ENCODE measurements at places on chromosomes 13 and 19.
A peak's percentile ranks its signal among the peaks of the same experiment; 100 is the strongest.

- DNase-seq: no peak
Observed at GRCh38 chr13:65111223-65111622, 2118.9 kb downstream of the PCDH9 start.

DNA sequence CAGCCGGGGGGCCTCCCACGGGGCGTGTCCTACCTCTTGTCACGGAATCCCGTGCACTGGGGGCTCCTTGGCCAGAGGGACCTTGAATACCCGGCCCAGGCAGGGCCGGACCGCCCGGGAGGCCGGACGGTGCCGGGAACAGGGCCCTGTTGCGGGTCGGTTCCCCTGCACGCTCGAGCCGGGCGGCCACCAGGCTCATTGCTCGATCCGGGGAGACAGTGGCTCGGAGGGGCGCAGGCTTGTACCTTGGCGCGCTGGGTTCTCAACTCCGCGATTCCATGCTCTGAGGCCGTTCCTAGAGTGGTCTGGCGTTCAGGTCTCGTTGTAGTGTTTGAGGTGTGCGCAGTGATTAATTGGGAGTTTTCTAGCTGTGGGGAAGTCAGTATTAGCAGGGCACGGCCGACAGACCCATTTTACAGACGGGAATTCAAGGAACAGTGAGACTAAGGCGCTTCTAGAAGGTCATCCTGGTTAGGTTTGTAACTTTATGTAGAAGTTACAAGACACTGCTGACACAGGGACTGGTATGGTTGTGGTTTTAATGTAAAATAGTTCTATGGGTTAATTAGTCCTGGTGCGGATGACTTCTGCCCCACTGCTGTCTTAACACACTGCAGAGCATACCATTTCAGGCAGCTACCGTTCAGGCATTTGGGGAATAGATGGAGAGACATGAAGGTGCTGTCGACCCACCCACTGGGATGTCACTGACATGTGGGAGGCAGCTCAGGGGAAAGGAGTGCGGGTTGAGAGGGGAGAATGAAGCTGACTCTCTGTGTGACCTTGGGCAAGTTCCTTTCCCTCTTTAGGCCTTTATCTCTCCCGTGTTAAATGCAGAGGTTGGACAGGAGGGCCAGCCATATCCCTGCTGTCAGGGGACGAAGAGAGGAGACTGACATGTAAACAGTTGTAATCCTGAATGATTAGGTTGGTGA, 592 bp downstream of the CLPTM1 start:
- DNase-seq: peak; percentile 30

GRCh38 chr19:18007917-18008673, at the start of gene ARRDC2:
TSS of gene ARRDC2 (plus strand) at chr19:18008170. CDS start at chr19:18008311, 141 bp downstream.
- DNase-seq: peak; percentile 95

DNA sequence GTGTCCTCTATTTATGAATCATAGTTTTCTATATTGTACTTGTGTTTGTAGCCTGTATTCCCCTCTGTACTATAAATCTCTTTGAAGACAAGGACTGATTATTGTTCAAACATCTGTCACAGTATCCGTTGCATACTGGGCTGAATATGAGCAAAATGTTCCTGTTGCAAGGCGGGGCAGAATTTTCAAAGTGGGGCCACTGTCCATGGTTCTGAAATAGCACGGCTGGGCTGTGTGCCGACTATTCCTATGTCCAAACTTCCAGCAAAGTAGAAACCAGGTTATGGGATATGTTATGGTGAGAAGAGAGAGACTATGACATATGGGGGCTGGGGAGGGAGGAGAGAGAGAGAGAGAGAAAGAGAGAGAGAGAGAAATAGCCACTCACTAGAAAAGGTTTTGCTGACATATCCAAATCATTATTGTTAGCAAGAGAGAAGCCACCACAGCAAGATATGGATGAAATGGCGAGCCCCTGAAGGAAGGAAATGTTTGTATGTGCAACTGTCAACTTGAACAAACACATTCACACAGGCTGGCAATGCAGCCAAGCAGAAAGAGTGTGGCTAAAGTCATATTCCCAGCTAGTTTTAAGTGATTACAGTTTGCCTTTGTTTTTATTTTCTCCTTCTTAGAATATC, 107.0 kb upstream of the GPR12 start:
- peak; percentile 49 for DNase-seq

GRCh38 chr19:2212861-2213711, 23.0 kb downstream of the PLEKHJ1 start:
- no peak for DNase-seq

- DNase-seq: no peak
Observed at GRCh38 chr19:5637971-5638370, 15.1 kb downstream of the SAFB start.

DNA sequence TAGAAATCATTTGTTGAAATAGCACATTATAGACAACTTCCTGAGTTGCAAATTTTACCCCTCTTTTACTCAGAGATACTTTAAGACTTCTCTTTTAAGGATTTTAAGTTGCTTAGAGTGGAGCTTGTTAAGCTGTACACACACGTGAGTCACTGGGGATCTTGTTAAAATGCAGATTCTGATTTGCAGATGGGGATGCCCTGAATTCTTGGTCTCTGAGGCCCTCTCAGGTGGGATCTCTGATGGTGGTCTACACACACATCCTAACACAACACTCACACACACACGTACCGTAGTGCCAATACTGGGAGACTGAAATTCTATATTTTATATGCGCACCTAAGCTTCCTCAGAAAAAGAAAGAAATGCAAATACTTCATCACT, 788.3 kb downstream of the UQCRFS1 start:
- no peak for DNase-seq

GRCh38 chr19:29663861-29664752, 1.2 kb upstream of the PLEKHF1 start:
- no peak for DNase-seq
